ENCODE measurements at places on chromosomes 16 and 17. TPM values are rescaled to one million over a fixed set of nuclear protein-coding genes. Genes with fewer than 3 reads are reported as not detected.

DNA sequence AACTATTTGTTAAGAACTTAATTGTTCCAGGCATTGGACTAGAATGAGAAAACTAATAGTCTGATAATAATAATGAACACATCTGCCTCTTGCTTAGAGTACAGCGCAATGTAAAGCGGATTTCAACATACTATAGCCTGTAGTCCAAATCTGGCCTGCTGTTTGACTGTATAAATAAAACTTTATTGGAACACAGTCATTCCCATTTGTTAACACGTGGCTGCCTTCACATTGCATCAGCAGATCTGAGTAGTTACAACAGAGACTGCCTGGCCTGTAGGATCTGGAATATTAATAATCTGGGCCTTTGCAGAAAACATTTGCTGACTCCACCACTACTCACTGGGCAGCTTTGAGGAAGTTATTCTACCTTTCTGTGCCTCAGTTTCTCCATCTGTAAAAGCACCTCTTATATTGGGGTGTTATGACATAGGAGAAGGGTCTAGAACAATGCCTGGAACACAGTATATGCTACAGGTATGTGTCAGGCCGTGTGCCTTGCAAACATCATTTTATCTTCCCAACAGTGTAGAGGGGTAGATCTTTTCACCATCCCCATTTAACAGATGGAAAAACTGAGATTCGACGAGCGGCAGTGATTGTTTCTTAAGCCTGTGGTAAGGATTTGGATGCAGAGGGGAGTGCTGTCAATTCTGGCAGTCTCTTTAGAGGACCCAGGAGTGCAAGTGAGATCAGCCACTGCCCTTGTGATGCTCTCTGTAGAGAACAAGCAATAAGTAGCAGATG, 22.2 kb downstream of the PDILT start:
- DNase-seq: no peak

The GCSH gene
- polyA plus RNA-seq: 35.3 TPM

DNA sequence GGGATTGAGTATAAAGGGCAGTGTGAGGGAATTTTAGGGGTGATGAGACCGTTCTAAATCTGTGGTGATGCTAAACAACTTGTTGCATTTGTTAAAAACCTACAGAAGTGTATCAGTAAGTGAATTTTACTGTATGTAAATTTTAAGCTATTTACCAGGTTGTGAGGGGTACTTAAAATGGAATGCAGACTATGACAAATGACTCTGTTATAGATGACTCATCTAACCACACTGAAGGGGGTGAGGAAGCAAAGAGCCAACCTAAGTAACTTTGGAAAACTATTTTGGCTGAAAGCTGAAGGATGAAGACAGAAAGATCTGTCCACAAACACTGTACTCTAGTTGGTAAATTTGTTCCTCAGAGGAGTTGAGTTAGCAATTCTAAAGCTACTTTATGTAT, 5.3 kb upstream of the MKS1 start:
- no peak for DNase-seq

The OR3A2 gene
- polyA plus RNA-seq: not detected

The CTRB2 gene
- polyA plus RNA-seq: not detected

GRCh38 chr16:14194721-14195120, 123.6 kb downstream of the MRTFB start:
- DNase-seq: no peak

The KCNG4 gene
- polyA plus RNA-seq: not detected

- DNase-seq: no peak
These were observed 72.5 kb upstream of the ALOX12 start for GRCh38 chr17:6923385-6923784.

The MPRIP gene
- polyA plus RNA-seq: 93.2 TPM

The MYH3 gene
- polyA plus RNA-seq: 0.67 TPM

DNA sequence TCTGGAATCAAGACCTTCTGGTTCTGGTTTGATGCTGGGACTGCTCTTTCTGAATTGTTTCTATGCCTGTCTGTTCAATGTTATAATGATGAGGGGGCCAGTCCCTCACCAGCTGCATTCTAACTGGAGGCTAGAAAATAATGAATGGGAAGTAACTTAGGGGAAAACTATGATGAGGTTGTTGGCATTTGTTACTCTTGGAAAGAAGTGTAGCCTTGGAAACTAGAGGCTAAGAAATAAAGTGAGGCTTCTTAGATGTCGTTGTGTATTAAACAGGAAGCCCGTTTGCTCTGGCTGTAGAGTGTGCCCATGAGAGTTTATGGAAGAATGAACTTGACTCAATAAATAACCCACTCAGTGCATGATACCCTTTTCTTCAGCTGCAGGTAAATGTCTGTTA, 140.8 kb downstream of the PRKCA start:
- no peak for DNase-seq

DNA sequence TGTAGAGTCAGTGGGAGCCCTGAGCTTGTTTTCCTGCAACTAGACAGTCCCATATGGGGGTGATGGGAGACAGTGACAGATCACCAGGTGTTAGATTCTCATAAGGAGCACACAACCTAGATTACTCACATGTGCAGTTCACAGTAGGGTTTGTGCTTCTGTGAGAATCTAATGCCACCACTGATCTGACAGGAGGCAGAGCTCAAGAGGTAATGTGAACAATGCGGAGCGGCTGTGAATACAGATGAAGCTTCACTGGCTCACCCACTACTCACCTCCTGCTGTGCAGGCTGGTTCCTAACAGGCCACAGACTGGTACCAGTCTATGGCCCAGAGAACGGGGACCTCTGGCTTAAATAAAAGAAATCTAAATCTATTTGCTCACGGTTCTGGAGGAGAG, 10.2 kb upstream of the HSD17B2 start:
- no peak for DNase-seq

DNA sequence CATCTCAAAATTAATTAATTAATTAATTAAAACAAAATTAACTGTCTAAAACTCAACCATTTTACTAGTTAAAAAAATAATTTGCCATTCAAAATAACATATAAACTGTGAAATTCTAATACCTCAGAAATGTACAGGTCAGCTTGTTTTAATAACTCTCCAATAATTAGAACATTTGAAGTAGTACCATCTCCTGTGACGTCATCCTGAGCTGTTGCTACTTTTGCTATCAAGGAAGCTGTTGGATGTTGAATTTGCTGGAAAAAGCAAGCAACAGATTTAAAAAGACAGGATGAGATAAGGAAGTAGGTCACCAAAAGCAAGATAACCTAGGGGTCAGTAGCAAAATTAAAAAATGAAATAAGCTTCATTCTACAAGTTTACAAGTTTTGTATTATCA, 2.8 kb downstream of the CCT6B start:
- DNase-seq: no peak

DNA sequence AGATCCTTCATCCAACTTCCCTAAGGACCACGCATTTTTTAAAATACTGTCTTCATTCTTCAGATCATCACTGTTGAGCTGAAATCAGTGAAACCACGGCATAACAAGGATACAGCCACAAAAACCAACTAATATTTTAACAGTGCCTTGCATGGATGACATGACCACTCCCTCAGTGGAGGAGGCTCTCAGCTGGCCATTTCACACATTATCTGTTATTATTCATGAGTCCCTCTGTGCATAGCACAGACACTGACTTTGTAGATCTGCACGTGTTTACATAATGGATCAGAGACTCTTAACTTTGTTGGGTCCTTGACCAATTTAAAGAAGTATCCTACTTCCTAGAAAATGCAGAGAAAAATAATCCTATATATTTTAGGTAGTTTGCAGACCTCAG, 104.8 kb upstream of the NUDT7 start:
- DNase-seq: no peak

The TPSAB1 gene
- polyA plus RNA-seq: not detected

DNA sequence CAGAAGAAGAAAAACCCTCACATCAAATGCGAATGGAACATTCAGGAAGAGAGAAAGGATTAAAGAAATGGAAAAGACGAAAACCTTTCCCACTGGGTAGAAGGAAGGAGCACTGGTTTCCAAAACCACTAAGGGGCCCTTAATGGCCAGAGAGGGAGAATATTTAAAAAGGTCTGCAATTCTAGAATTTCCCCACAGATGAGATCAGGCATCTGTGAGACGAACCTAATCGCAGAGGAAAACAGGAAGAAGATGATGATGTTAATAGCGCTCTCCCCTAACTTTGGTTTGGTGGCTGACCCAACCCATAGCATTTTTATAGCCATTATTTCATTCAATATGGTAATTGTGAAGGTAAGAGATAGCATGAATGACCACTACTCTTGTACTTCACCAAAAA, 32.8 kb downstream of the XYLT1 start:
- no peak for DNase-seq

- no peak for DNase-seq
These were observed 1.5 kb upstream of the HIGD1B start for GRCh38 chr17:44846206-44846605.

The PRSS33 gene
- polyA plus RNA-seq: not detected

The ITGB3 gene
- polyA plus RNA-seq: not detected

The ABCC12 gene
- polyA plus RNA-seq: not detected

- DNase-seq: no peak
These were observed 8.9 kb upstream of the ITGB3 start for GRCh38 chr17:47244697-47245096.

DNA sequence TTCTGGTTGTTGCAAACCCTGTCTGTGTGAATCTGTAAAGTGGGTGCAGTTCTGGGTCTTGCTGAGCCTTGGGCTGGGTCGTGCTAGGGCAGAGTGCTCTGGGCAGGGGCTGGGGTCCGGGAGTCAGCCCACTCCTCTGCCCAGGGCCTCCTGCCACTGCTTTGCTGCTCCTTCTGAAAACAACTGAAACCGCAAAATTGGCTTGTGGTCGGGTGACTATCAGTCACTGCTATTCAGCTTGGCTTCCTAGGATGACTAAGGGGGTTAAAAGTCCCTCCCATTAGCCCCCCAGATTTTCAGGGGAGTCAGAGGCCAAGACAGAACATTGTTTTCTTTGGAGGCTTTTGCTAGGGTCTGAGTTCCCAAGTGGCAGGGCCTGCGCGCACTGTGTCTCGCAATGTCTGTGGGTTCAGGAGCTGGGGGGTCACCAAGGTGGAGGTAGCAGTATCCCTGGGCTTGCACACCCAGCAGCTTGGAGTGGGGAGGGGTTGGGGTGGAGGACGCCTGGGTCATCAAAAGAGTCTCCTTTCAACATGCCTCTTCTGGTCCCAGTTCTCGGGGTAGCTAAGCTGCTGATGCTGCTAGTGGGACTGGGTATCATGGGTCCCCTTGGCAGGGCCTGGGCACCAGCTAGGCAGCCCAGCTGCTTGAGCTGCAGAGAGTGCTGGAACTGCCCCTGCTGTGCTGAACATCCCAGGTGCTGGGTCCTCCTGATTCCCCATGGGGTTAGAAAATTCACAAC, 13.5 kb upstream of the TBX21 start:
- no peak for DNase-seq

- DNase-seq: no peak
These were observed 513.6 kb upstream of the CDH8 start for GRCh38 chr16:62549875-62550274.

The ANKRD40CL gene
- polyA plus RNA-seq: not detected

The C17orf78 gene
- polyA plus RNA-seq: not detected

The LPCAT2 gene
- 34.2 TPM for polyA plus RNA-seq

The KRT16 gene
- polyA plus RNA-seq: 1,851 TPM

The SP6 gene
- polyA plus RNA-seq: 3.0 TPM
